ENCODE measurements at places on chromosomes 13 and 19. TPM values are rescaled to one million over a fixed set of nuclear protein-coding genes. Genes with fewer than 3 reads are reported as not detected.

The ZNF266 gene
- total RNA-seq: 8.8 TPM

The TMPRSS9 gene
- total RNA-seq: not detected

DNA sequence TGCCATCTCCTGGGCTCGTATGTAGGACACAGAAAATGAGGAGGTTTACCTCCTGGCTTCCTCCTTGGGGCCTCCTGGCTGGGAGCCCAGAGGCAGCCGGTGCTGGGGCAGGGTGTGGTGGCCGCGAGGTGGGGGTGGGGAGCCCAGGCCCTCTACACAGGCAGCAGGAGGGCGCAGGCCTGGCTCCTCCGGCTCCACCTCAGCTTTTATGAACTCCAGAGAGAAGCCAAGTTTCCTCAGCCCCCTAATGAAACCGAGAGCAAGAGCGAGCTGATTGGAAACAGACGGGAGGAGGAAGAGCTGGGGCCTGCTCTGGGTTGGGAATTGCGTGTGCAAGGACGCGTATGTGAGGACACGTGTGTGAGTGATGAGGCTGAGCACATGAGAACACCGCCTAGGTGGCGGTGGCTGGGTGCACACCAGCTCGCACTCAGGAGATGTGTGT is 23.1 kb downstream of the LYL1 start:
- peak; percentile 84 for DNase-seq

- DNase-seq: no peak
Observed at GRCh38 chr19:34075661-34076091, 96.6 kb upstream of the LSM14A start.

The RFPL4A gene
- not detected for total RNA-seq

Data from fibroblast of the aortic adventitia (primary cell).